Aorta (tissue), 5 donors: ENCODE measurements at places on chromosomes 7 and 10. TPM values are rescaled to one million over a fixed set of nuclear protein-coding genes. Genes with fewer than 3 reads are reported as not detected.

DNA sequence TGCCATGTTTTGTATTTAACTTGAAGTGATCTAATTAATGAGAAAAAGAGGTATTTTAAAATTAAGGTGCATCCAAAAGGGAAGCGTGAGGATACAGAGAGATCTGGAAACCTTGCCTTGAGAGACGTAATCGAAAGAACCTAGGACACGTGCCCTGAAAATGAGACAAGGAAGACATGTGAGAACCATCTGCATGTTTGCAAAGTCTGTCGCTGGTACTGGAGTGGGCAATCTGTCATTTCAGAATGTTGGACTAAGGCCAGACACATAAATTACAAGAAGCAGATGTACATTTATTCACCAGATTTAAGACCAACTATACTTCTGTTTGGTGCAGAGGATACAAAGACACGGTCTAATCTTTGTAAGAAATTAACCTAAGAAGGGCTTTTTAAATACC is 9.2 kb downstream of the AGR2 start:
- H3K27ac ChIP-seq: no peak overlapping the region
- no peaks in the 10 kb centered on the region for H3K36me3 ChIP-seq
- DNase-seq: no peak
- H3K4me3 ChIP-seq: no peak overlapping the region

ZNF804B gene
- not detected for total RNA-seq

DNA sequence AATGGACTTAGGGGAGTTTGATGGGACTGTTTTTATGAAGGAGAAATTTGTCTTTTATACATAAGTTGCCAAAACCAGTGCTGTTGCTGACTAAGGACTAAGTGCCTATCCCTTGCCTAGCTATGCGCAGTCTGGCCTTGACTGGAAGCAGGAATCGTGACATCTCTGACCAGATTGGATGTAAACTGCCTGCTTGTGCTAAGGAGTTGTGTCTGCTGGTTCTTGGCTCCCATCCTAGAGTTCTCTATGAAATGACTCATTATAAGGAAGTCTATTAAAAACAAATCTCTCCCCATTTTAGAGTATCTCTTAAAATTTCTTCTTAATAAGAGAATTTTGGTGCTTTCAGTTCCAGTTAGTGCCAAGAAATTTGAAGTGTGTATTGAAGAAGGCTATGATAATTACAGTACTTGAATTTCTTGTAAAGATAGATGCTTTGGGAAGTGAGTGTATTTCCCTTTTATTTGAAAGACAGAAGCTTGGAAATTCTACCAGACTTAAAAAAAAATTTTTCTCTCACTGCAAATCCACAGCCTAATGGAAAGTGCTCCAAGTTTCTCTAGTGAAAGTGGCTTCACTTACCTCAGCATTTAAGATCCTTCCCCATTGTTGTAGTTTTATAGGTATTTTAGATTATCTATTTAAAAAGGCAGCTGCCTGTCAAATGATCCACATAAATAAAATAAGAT is 77.6 kb downstream of the BICC1 start:
- no peak overlapping the region for H3K4me3 ChIP-seq
- H3K4me1 ChIP-seq: peaks cover 2% of the 10 kb centered on the region
- H3K36me3 ChIP-seq: no peaks in the 10 kb centered on the region
- H3K27me3 ChIP-seq: no peaks in the 10 kb centered on the region

- no peak overlapping the region for H3K27ac ChIP-seq
- no peak overlapping the region for H3K4me3 ChIP-seq
- H3K27me3 ChIP-seq: no peaks in the 10 kb centered on the region
- H3K36me3 ChIP-seq: no peaks in the 10 kb centered on the region
- no peak for DNase-seq
These were observed 111.1 kb upstream of the AFAP1L2 start for GRCh38 chr10:114515298-114515914.

PVRIG gene
- 2.1 TPM for total RNA-seq

ANXA8 gene
- not detected for total RNA-seq

DNA sequence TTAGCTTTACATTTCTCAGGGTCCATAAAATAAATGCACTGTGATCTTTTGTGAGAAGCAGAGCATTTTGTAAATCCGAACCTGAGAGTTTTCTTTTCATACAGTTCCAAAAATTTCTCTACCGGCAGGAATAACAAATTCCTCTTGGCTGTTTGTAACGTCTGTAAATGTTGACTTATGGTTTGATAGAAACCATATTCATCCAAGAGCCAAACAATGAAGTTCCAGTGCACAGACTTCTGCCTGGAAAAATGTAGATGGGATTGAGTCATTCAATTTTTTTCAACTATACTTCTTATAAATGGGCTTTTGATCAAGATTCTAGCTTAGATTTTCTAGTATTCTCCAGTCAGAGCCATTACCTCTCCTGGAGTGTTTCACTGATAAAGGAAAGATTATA is 530.6 kb downstream of the TFEC start:
- H3K36me3 ChIP-seq: no peaks in the 10 kb centered on the region
- no peaks in the 10 kb centered on the region for H3K27me3 ChIP-seq
- H3K4me3 ChIP-seq: no peak overlapping the region
